ENCODE measurements at places on chromosomes 16 and 17.

GRCh38 chr16:84486551-84487235 lies 17.8 kb downstream of the MEAK7 start:
- DNase-seq: no peak

DNA sequence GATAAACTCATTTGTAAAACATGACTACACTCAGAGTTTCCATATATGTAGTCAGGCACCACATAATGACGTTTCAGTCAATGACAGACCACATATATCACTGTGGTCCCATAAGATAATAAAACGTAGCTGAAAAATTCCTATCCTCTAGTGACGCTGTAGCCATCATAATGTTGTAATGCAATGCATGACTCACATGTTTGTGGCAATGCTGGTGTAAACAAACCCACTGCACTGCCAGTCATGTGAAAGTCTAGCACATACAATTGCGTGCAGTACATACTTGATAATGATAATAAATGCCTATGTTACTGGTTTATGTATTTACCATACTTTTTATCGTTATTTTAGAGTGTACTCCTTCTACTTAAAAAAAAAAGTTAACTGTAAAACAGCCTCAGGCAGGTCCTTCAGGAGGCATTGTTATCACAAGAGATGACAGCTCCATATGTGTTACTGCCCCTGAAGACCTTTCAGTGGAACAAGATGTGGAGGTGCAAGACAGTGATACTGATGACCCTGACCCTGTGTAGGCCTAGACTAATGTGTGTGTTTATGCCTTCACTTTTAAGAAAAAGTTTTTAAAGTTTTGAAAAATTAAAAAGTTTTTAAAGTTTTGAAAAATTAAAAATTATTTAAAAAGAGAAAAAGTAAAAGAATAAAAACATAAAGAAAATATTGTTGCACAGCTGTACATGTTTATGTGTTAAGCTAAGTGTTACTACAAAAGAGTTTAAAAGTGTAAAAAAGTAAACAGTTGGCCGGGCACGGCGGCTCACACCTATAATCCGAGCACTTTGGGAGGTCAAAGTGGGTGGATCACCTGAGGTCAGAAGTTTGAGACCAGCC lies 9.0 kb downstream of the STAT5B start:
- DNase-seq: no peak

DNA sequence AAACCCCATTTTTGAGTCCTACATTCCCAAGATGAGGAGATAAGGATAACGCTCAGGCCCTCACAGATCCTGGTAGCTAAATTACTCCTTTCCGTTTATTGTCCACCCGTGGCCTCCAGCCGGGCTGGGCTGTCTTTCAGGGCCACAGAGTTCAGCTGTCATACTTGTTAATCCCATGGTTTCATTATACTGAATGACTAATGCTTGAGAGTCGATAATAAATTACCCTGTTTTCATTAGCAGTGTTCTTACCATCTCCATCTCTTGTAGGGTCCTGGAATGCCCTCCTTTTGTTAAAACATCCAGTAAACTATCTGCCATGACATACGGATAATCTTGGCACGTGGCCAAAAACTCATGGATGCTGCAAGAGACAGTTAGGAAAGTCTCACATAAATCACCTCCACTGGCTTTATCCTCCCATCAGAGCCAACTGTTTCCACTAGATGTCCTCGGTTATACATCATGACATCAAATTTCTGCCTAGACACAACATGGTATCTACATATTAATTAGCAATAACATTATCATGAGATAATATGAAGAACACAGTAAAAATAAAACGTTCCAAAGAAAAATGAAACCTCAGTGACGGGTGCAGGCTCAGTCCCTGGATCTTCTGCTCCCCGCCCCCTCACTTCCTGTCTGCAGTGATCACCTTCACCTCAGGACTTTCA lies 45.3 kb downstream of the BRD7 start:
- DNase-seq: no peak

DNA sequence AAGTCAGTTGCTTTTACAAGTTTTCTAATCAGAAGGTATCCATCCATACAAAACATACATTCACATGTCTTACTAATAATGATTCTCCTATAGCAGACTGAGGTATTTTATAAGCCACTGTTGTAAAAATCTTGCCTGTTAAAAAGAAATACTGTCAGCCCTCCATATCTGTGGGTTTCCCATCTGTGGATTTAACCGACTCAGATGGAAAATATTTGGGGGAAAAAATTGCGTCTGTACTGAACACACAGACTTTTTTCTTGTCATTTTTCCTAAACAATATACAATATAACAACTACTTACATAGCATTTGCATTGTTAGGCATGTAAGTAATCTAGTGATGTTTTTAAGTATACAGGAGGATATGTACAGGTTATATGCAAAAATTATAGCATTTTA lies 90.4 kb downstream of the PARN start:
- no peak for DNase-seq

- no peak for DNase-seq
These were observed 2.3 kb downstream of the CCL4 start for GRCh38 chr17:36105781-36106492.

DNA sequence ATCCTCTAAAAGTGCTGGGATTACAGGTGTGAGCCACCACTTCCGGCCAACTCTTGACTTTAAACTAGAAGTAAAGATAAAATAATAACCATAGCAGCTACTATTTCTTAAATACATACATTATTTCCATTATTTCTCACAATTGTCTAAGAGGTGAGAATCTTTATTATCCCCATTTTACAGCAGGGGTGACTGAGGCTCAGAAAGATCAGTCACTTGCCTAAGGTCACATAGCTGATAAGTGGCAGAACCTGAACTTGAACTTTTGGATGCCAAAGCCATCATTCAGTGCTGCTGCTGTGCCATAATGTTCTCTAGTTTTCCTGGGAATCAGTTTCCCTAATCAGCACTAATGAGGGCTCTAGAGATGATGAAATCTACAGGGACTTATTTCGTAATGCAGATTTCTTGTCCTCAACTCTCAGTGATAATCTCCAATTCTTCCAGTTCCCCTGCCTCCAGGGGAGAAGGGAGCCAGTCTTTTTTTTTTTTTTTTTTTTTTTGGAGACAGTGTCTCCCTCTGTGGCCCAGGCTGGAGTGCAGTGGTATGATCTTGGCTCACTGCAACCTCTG lies 25.2 kb upstream of the GPRC5B start:
- no peak for DNase-seq

GRCh38 chr16:61581417-61582046 lies 454.7 kb downstream of the CDH8 start:
- no peak for DNase-seq

GRCh38 chr17:59620064-59620359 lies 317 bp downstream of the CLTC start:
- no peak for DNase-seq

GRCh38 chr17:75723171-75723930 lies 2.1 kb downstream of the ITGB4 start:
- DNase-seq: no peak

DNA sequence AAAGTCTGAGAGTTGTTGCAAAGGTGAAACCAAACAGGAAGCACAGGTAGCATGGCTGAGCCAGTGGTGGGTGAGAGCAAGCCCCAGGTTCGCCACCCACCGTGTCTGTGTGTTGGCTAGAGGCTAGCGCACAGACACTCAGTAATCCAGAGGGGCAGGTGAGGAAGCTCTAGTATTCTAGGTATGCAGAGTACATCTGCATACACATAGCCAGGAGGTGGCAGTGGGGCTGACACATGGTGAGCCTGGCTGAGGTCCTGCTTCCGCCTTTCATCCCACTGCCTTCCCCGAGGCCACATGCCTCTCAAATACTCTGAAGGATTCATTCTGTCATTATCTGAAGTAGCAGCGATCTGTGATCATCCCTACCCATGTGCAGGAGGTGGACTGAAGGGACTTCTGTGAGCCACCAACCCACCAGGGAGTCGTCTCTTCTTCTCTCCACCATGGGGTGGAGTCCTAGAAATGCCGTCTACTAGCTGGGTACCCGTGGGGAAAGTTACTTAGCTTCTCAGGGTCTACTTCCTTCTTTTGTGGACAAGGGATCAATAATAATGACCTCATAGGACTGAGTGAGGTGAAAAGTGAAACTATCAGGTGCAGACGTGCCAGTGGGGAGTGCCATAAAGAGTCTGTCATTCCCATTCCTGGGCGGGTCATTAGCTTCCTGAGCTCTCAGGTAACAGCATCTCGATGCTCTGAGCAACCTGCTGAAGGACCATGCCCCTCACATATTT lies 36.0 kb upstream of the ICAM2 start:
- DNase-seq: no peak

DNA sequence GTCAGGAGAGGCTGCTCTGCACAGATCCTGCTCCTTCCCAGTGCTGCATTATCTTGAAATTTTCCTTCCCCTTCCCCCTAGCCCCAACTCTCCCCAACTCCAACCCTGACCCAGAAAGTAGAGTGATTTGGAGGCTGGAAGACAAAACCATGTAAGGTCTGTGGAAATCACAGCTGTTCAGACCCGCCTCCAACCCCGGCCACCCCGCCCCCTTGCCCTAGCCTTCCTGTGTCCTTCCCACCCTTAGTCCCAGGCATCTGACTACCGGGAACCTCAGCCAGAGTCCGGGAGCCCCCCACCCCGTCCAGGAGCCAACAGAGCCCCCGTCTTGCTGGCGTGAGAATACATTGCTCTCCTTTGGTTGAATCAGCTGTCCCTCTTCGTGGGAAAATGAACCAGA lies at the start of gene AOC3:
Gene AOC3, plus strand, starts transcription at position 246 of the 400 bp plus-strand sequence. Its CDS starts 145 bp downstream, at position 391.
- no peak for DNase-seq

GRCh38 chr17:48787828-48788227 lies 29.2 kb downstream of the TTLL6 start:
- no peak for DNase-seq

GRCh38 chr16:12538667-12539091 lies 265.0 kb downstream of the CPPED1 start:
- DNase-seq: no peak

DNA sequence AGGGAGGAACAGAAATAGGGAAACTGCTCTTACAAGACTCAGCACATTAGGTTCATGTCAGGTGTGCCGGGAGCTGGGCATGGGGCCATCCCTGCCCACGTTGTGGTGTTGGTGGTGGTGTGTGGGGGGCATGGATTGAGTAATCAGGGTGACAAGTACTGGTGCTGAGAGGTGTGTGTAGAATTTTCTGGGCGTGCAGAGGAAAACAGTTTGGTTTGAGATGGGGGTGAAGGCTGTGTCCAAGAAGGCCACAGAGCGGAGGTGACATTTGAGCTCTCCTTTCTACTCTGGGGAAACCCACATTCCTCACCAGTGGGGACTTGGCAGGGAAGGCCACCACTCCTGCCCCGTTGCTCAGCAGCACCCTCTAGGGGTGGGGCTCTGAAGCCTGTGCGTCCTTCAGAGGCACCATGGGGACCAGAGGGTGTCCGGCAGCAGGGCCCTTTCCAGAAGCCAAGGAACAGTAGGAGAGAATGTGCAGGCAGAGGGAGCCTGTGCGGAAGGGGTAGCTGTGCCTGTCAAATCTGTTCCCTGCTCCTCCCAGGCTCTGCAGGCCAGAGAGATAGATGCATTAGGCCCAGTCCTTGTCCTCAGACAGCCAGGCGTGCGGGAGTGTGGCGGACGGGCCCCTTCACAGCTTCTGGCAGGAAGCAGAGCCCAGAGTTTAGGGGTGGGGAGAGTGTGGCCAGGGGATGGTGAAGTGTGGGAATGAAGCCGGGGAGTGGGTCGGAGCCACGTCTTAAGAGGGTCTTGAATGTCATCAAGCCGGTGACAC lies 48.7 kb upstream of the GSE1 start:
- DNase-seq: peak; percentile 71

DNA sequence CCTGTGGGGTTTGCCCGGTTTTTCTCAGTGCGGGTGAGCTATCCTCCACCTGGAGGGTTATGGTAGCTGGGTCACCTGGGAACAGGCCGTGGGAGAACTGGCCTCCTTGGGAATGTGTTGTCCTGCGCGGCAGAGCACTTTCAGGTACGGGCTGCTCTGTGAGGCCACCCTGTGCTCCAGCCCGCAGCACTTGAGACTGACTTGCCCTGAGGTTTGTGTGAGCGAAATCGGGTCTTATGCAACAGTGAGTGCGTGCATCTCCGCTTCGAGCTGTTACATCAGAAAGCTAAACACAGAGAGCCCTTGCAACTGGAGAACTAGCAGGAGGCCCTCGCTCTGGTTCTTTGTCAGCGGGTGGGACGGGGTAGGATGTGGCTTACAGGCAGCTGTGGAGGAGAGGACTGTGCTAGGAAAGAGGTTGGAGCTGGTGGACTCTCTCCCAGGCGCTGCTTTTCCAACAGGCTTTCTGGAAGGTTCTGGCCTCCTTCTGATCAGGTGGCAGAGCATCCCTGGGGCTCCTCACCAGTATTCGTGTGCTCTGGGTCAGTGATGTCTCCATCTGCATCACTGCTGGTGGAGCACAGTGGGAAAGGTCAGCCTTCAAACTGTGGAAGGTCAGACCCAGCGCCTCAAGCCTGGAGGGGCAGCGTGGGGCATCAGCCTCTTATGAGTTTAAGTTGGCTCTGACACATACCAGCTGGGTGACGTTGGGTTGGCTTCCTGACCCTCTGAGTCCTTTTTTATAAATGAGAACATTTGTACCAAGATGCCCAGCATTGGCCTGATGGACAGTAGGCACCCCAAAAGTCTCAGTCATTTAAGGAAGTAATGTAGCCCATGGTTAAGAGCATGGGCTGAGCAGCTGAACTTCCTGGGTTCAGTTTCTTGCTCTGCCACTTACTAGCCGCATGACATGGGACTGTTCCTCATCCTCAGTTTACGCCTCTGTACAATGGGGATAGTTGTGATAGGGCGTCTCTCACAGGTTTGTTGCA lies 76.3 kb downstream of the KSR1 start:
- no peak for DNase-seq

- no peak for DNase-seq
These were observed 33.7 kb downstream of the TMEM235 start for GRCh38 chr17:78265121-78265520.

- DNase-seq: peak; percentile 1
These were observed 123.5 kb downstream of the CBLN1 start for GRCh38 chr16:49158029-49158642.

DNA sequence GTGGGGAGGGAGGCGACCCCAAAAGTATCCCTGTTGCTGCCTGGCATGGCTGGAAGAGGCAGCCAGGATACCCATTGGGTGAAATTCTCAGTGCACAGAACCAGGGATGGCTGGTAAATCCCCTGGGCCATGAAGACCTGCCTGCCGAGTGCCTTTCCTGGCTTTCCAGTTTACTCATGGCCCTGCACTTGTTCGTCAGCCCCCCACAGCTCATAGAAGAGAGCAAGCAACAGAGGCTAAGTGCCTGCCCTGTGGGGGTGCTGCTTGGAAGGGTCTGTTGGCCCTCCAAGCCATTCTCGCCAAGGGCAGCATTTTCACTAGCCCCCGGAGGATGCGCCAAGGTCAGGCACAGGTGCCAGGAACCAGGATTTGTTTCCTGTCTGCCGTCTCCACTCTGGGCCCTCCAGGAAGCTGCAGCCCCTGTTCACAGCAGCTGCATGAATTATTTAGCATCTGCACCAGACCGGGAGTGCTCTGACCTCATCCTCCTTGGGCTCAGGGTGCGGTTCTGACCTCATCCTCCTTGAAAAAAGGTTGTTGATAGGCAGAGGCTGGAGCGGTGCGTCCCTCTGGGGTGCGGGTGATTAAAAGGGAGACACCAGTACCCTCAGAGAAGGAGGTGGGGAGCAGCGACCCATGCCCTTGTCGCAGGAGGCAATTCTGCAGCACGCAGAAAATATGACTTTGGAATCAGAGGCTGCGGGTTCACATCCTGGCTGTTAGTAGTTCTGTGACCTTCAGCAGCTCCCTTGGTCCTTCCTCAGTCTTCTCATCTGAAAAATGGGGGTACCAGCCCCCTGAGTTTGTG lies 14.2 kb upstream of the CD300A start:
- no peak for DNase-seq
